ENCODE measurements at places on chromosomes 13 and 19.

DNA sequence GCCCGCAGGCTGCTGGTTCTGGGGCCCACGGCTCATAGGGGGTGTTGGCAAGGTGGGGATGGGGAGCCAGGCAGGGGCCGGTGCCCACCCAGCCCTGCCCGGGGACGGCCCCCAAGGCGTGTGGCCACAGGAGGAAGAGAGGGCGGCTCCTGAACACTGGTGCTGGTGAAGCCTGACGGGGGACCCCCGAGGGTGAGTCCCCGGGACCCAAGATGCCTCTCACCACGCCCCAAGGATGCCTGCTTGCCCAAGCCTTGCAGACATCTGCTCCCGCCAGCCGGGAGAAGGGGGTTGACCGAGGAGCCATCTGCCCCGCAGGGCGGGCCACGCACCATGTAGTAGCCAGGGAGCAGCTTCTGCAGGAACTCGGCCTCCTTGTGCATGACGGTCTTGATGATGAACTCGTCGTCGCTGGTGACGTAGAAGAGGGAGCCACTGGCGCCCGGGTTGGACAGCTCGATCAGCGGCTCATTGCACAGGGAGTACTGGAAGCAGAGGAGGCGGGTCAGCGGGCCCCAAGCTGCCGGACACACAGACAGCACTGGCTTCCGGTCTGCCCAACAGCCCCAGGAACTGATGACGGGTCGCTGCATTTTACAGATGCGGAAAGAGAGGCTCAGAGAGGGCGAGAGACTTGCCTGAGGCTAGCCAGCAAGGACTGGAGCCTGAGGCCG is 29.6 kb upstream of the CACTIN start:
- DNase-seq, result no peak

GRCh38 chr13:36839981-36840380 is 21.0 kb downstream of the RFXAP start:
- no peak for DNase-seq

- no peak for DNase-seq
Measured at GRCh38 chr13:108551674-108552073, 77.7 kb upstream of the MYO16 start.

GRCh38 chr13:45119991-45120864 is at the start of gene GTF2F2:
TSS of gene GTF2F2 (plus strand) at chr13:45120510. CDS start at chr13:45120656, 146 bp downstream.
- peak; percentile 94 for DNase-seq

DNA sequence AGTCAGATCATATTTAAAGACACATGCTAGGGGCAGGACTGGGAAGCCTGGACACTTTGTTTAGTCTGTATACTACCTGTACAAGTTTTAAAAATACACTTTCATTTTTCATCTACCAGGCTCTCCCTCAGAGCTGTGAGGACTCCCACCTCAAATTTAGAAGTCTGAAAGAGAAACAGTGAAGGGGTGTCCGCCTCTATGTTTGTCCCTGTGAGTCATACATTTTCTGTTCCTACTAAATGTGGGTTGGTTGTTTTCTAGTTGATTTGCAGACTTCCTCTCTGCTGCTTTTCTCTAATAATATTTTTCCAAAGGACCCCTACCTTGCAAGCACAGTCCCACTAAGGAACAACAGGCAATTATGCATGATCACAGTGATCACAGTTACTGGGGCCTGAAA is 110.5 kb downstream of the ENOX1 start:
- no peak for DNase-seq

DNA sequence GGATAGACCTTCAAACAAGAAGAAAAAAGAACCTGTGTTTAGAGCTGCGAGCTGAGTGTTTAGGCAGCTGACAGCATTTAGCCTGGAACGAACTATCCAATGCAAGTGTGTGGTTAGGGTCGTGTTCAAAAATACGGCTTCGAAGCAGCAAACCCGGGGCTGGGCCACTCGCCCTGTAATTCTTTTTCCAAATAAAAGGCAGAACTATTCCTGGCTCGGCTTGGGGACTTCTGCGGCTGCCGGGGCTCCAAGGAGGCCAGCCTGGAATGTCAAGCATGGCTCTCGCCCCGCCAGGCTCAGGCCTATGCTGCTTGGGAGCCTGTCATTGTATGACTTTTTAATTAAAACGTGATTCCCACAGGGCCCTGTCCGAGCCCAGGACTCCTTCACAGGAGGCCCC is 51.7 kb upstream of the KLF2 start:
- no peak for DNase-seq

DNA sequence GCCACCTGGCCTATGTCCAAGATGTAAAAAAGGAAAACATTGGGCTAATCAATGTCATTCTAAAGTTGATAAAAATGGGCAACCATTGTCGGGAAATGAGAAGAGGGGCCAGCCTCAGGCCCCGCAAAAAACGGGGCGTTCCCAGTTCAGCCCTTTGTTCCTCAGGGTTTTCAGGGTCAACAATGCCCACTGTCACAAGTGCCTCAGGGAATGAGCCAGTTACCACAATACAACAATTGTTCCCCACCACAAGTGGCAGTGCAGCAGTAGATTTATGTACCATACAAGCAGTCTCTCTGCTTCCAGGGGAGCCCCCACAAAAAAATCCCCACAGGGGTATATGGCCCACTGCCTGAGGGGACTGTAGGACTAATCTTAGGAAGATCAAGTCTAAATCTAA is 112.5 kb downstream of the ZNF486 start:
- DNase-seq, result peak; percentile 40

DNA sequence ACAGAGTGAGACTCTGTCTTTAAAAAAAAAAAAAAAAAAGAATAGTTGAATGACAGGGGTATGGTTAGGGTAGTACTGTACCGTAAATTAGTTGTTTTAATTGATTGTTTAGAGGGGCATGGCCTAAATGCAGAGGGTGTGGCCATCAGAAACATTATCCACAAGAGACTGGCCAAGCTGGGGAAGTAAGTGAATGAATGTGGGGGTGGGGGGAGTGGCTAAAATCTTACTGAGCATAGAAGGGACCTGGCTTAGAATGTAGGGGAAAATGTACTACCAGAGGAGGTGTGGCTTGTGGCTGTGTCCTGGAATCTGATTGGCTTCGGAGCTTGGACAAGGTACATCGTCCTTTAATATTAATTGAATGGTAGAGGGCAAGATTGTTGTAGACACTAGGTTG is 3.8 kb downstream of the BCL2L12 start:
- no peak for DNase-seq

GRCh38 chr13:48232420-48233045 is 473 bp upstream of the ITM2B start:
- no peak for DNase-seq
